ENCODE measurements at places on chromosomes 7 and 10.

GRCh38 chr7:72444026-72444776 is 32.1 kb upstream of the CALN1 start:
- DNase-seq: no peak

- DNase-seq: no peak
These were observed 150.3 kb upstream of the NRP1 start for GRCh38 chr10:33484787-33485186.

- no peak for DNase-seq
These were observed 93.5 kb downstream of the NRP1 start for GRCh38 chr10:33240931-33241330.

- peak; percentile 9 for DNase-seq
These were observed 305.5 kb downstream of the DNAJB9 start for GRCh38 chr7:108875139-108875538.

DNA sequence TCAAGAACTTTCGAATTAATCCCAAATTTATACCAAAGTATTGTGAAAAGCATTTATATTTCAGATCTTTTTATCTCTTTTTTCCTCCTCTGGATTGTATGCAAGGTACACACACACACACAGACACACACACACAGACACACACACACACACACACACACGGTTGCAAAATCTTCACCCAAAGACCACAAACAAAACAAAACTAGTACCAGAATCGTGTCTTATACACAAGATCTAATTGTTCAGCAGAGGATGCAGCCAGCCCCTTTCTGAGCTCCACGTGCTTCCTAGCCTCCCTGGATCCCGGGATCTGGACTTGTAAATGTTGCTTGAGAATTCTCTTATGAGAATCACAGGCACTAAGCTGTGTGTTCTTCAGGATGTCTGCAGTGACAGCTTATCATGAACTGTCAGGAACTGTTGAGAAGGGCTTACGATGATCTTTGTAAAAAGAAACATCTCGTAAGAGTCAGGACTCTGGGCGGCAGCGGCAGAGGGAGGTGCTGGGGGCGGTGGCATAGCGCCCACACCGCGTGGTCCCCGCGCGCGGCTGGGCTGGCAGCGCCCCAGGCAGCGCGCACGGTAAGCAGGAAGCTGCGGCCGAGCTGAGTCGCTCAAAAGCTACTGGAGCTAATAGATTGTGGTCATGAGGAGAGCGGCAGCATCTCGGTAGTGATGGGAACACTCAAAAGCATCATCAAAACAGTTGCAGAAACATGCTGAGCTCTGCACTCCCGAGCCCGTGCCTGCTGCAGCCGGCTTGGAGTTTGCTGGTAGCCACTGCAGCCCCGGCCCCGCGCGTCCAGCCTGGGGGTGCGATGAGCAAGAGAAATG is 277.6 kb downstream of the GATA3 start:
- DNase-seq: peak; percentile 78

DNA sequence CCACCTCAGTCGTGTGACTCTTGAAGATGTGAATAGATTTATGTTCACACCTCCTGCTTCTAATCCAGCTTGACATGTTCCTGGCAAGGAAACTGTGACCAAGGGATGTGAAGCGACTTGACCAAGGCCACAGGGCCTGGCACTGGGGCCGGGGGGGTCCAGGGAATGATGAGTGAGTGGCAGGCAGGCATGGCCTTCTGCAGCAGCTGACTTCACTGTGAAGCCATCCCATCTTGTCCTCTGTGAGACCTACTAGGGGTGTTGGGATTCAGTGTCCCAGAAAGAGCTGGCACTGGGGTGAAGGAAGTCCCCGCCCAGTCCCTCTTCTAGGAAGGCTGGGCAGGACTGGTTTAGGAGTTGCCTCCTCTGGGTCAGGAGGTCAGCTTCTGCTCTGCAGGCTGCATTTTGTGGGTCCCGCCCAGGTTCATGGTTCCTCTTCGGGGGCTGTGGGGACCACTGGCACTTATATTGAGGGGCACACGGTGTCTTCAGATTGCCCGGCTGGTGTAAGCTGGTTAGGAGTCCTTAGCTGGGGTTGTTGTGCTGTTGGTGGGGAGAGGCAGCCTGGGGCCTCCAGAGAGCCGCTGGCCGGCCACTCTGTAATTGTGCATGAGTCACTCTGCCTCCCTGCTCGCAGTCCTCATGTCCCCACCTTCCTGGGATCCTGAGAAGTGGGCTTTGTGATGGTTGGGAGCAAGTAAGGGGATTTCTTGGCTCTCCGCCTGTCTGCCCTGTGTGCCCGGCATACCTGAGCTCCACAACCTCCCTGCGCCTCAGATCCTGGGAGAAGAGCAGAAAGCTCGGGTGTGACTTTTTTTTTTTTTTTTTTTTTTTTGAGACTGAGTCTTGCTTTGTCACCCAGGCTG is 11.0 kb downstream of the ZMIZ1 start:
- DNase-seq: no peak

DNA sequence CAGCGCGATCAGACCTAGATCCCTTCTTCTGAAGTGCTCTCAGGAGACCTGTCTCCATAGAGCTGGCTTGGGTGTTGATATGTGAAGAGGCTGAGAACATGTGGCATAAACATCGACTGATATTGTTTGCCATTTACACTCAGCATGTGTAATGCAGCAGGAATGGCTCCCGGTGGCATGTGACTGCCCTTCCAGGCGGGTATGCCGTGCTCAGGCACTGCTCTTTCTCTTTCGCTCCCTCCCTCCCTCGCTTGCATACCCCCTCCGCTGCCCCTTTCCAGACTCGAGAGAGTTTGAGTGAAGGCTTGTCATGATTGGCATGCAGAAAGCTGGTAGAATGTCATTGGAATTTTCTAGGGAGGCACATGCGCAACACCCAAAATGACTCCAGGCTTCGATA is 107.3 kb upstream of the PDCD4 start:
- DNase-seq: no peak

- DNase-seq: no peak
These were observed 395.9 kb downstream of the TFEC start for GRCh38 chr7:115634633-115635032.

GRCh38 chr10:71210542-71210871 is 1.9 kb upstream of the UNC5B start:
- DNase-seq: no peak

- DNase-seq: no peak
These were observed 15.6 kb downstream of the RGS10 start for GRCh38 chr10:119526621-119527592.

GRCh38 chr10:3806603-3807002 is 21.6 kb upstream of the KLF6 start:
- no peak for DNase-seq

DNA sequence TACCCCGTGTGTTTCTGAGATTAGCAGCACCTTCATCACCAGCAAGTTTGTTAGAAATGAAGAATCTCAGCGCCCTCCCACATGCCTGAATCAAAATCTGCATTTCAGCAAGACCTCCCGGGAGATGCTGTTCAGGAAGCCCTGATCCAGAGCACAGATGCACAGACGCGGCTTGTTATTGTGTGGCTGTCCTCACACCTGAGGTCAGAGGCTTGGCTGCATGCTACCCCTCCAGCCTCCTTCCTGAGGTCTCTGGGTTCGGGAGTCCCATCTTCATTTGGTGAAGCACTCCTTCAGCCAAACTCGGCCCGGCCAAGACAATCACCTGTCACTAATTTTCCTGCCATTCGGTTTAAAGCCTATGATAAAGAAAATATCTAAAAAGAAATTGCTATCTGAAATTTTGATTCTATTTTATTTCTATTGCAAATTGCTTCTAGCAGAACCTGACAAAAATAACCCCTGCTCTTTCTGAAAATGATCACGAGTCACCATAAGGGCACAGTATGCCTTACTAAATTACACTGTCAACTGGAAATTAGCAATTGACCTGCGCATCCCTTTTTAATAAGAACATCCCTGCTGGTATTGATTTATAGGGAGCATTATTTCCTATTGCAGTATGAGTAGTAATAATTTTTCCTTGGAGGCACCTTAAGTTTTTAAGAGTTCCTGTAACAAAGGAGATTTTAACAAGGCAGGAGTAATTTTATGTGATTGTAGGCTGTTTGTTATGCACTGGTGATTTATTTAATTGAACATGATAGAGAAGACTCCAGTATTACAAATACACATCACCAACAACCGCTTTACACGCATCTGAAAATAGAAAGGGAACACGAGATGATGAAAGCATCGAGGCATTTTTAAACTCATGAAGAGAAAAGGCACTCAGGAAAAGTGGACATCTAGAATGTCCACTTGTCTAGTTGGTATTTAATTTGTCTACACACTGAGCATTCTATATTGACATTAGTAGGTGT is 49.5 kb downstream of the VSTM2A start:
- DNase-seq: no peak

DNA sequence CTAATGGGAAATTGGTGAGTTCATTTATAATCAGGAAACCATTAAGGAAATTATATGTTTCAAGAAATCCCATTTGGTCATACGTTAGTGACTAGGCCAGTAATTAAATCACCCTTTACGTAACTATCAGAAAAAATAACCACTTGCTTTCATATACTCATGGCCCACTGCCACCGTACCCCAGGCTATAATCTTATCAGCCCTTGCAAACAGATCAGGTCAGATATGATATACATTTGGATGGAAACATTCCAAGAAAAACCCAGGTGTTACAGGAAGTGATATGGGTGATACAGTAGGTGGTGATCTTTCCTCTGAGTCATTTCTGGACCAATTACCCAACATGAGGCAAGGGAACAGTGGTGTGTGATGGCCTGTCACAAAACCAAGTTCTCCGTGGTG is 481.0 kb upstream of the SEMA3A start:
- no peak for DNase-seq

DNA sequence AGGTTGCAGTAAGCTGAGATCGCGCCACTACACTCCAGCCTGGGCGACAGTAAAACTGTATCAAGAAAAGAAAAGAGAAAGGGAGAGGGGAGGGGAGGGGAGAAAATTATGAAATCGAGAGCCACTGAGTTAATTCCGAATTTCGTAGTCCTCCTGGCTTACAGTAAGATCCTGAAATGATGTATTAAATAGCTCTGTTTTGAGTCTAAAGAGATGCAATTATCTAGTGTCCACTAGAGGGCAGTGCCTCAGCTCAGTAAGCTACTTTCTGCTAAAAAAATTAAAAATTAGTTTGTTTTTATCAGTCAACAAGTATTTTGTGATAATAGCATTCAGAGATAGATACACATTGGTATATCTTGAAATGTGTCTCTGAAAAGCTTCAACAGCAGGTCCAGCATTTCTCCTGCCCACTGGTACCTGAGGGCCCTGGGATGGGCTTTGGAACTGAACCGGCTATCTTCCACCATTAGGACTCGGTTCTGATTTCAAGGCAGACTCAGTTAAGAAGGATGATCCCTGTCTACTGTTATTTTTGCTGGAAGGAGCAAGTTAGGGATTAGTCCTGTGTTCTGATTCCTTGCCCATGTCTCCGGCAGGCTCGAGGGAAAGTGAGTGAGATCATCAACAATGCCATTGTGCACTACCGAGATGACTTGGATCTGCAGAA is 19.5 kb downstream of the TSPAN33 start:
- DNase-seq: no peak

- DNase-seq: no peak
These were observed 14.6 kb downstream of the AMZ1 start for GRCh38 chr7:2702594-2702957.

DNA sequence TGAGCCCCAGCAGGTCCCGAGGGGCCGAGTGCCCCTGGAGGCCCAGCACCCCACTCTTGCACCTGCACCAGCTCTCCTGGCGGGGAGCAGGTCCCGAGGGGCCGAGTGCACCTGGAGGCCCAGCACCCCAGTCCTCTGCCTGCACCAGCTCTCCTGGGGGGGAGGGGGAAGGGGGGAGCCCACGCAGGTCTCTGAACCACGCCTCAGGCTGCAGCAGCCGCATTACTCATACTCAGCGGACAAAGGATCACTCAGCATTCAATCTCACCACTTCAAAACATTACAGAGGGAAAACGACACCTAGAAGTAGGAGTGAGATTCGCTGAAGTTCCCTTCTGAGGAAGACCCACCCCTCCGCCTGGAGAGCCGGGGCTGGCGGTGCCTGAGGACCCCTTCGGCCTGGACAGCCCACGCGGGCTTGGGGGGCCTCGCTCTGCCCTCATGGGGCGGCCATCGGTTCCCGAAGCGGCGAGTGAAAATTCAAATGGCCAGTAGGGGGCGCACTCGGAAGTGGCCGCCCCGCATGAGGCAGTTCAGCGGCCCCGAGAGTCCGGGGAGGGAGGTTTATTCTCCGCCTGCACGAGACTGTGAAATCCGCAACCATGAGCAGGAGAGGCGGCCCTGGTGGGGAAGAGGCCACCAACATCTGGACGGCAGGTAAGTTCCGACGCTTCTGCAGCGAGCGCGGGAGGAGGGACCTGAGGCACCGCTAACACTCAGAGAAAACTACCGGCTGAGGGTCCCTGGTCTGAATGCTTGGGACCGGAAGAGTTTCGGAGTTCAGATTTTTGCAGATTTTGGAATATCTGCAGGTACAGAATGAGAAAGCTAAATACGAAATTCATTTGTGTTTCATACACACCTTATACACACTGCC is 1.1 kb upstream of the GPER1 start:
- peak; percentile 72 for DNase-seq

GRCh38 chr7:145050415-145050814 is 214.6 kb upstream of the TPK1 start:
- DNase-seq: no peak

DNA sequence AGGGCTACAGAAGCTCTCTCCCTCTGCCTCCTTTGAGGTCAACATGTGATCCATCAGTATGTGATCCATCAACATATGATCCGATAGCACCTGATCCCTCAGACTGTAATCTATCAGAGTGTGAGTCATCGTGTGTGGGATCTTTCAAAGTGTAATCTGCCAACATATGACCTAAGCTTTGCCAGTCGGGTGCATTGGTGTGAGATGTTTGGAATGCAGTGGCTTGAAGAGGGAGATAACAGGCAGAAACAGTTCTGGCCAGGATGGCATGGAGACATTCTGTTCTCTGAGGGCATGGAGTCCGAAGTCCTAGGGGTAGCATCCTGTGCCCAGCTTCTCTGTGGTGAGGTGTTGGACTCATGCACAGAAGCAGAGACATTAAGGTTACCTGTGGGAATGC is 217.7 kb upstream of the ETV1 start:
- no peak for DNase-seq

DNA sequence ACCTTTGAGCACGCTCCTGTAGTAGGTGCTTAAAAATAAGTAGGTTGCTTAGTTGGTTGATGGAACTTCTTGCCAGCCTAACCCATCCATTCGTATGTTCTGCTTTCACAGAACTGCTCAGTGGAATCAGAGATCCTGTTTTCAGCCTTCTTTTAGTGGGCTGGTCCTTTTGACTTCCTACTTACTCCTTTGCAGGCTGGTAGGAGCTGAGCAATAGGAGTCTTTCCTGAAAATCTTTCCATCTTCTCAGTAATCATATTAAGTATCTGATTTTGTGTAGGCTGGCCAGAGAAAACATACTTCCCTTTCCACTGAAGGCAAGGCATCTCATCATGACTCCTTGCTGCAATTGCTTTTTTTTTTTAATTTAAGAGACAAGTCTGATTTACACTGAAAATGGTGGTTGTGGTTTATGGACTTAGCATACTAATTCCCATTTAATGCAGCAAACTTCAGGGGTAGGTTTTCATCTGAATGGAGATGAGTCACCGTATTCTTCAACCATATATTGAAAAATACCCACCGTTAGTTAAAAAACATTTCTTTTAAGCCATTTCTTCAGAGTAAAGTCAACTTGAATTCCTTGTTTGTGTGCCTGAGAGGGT is 208.0 kb downstream of the ZNF365 start:
- DNase-seq: no peak

Data from activated naive CD4-positive, alpha-beta T cell treated with anti-CD3 and anti-CD28 coated beads, Interleukin-2, amount 50 U/mL, for 72 hours (primary cell).